ENCODE measurements at places on chromosomes 2 and 18.

- DNase-seq = no peak
Observed at GRCh38 chr2:240685771-240686371, 3.2 kb upstream of the AQP12B start.

- DNase-seq = no peak
Observed at GRCh38 chr18:31857526-31858106, 85.3 kb downstream of the TRAPPC8 start.

DNA sequence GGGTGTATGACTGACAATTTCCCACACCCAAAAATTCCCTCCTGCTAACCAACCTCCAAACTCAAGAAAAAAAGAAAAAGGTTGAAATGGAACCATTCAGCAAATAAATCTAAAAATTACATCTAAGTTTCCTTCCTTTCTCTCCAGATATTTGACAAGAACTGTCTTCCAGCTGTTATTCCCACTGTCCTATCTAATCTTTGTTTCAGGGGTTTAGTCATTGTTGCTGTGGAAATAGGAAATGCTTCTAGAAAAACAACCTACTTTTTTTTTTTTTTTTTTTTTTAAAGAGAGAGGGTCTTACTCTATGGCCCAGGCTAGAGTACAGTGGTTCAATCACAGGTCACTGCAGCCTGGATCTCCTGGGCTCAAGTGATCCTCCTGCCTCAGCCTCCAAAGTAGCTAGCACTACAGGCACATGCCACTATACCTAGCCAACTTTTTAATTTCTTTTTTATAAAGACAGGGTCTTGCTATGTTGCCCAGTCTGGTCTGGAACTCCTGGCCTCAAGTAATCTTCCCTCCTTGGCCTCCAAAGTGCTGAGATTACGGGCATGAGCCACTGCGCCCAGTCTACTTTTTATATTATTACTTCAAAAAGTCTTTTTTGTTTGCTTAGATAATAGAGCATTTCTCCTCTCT, 88.1 kb downstream of the ITSN2 start:
- DNase-seq = no peak

DNA sequence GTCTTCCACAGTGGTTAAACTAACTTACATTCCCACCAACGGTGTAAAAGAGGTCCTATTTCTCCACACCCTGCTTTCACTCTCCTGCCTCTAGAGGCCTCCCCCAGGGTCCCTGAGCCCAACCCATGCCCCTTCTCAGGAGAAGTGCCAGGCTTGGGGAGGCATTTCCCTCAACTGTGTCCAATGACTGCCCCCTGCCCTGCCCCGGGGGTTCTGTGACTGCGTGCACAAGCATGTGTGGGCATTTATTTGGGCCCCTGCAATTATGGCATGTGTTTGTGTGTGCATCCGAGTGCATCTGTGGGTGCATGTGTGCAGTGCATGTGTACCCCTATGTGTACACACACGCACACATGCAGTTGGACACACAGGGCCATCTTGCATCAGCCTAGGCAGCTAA, 57.3 kb downstream of the INHBB start:
- no peak for DNase-seq

DNA sequence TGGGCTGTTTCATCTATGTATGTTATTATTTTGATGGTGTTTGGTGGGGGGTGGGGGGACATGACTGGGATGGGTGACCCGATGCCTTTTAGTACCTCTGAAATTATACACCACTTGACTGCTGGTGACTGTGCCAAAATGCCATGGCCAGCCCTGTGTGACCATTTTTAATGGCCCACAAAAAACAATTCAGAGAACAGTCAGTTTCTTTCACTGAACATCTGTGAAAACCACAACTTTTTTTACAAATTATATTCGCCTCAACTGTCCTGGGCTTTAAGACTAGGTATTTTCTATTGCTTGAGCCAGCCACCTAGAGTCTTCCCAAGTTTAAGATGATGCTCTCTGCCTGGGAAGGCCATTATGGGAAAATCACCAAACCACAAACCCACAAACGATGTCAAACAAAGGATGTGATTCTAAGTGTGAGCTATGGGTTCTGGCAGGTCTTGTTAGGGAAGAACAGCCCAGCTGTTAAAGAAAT, 33.9 kb downstream of the FN1 start:
- peak; percentile 74 for DNase-seq

DNA sequence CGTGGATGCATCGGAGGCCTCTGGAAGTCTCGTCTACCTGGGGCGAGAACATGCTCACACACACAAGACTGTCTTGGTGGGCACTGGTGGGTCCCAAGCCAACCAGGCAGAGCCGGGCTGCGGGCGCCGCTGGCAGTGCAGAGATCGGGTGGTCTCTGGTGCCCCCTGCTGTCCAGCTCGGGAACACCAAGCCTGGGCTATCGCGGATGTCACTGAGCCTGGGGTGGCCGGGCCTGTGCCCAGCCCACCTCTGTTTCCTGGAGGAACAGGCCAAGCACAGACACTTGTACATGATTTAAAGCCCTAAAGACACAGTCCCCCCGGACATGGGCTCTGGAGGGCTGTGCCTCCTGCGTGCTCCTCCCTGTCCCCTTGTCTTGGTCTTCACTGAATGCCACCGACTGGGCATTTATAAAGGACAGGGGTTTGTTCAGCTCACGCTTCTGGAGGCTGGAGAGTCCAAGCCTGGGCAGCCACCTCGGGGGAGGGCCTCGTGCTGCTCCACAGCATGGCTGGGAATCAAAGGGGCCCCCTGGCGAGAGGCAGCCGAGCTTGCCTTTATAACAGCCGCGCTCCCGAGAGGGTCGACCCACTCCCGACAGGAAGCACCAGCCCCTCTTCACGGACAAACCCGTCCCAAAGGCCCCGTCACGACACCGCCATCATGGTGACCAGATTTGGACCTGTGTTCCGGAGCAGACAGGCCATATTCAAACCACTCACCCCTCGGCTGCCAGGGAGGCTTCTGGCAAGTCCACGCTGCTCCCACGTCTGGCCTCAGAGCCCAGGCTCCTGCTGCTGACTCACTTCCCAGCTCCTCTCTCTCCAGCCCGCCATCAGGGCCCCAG, 3.6 kb upstream of the OTOS start:
- peak; percentile 30 for DNase-seq

Data from RCC 7860 (cell line).